GM12865 (cell line): ENCODE measurements at places on chromosomes 11 and 22.
A peak's percentile ranks its signal among the peaks of the same experiment; 100 is the strongest.

GRCh38 chr11:76783896-76784813, 999 bp downstream of the TSKU start:
- DNase-seq = no peak

GRCh38 chr11:110939471-110939870, 227.2 kb upstream of the ARHGAP20 start:
- no peak for DNase-seq

DNA sequence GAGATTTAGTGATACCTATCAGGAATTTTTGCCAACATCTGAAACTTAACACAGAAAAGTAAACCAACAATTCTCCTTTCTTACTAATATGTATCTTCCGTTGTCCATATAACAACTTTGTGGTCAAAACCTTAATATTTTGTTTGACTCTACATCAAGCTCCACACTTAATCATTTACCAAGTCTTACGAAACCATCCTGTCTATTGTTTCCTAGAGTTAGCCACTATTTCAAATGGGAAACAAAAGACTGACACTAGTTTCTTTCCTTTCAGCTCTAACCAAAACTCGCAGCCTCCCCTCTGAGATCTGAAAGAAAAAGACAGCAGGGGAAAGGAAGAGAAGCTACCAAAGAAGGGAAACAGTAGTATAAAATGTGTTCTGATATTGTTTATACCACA, 26.5 kb upstream of the PRDM10 start:
- peak; percentile 8 for DNase-seq

DNA sequence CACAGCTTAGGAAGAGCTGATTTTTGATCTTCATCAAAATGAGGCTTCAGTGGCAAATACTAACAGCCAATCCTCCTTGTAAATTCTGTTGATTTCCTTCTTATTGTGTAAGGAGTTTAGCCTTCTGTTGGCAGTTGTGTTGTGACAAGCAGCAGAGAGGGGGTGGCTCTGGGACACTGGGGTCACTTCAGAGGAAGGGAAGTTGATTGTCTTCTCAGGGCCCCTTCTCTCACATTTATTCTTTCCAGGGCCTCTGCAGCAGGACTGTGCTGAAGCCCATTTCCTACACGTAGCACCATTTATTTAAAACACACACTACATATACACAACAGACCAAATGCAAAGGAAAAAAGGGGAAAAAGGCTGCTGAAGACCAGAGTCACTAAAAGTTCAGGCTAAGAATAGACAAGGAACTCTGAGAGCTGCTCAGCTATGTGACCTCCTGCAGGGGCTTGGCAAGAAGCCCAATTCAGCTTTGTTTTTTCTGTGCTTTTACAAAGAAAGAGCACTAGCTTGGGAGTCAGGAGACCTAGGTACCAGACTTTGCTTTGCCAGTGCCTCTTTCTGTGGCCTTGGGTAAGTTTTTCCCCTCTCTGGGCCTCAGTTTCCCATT, 28.3 kb upstream of the UPB1 start:
- no peak for DNase-seq

- no peak for DNase-seq
Measured at GRCh38 chr11:8757047-8757446, 74.5 kb downstream of the RPL27A start.

DNA sequence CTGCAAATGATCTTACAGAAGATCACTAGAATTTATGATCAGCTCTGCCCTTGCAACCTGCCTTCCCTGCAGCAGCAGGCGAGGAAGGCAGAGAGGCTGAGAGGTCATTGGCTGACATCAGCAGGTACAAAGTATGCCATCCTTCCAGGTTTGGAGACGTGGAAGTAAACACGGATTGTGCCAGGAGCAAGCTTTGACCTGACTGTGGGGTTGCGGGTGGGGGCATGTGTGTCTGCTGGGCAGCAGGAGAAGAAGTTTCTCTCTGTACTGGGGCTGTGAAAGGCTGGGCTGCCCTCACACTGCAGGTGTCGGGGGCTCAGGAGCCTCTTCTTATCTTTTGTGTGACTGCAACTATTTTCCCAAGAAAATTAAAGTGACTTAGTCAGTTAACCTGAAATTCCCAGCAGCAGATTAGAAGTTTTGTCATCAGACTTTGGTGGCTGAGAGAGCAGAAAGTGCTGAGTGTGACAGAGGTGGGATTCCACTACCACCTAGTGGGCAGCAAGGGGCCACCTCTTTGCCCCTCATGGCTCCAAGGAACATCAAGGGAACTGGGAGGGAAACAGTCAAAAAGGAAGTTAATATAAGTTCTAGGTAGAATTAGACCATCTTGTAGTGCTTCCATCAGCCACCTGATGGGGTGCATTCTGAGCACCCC, 565.9 kb downstream of the ETS1 start:
- DNase-seq = no peak

DNA sequence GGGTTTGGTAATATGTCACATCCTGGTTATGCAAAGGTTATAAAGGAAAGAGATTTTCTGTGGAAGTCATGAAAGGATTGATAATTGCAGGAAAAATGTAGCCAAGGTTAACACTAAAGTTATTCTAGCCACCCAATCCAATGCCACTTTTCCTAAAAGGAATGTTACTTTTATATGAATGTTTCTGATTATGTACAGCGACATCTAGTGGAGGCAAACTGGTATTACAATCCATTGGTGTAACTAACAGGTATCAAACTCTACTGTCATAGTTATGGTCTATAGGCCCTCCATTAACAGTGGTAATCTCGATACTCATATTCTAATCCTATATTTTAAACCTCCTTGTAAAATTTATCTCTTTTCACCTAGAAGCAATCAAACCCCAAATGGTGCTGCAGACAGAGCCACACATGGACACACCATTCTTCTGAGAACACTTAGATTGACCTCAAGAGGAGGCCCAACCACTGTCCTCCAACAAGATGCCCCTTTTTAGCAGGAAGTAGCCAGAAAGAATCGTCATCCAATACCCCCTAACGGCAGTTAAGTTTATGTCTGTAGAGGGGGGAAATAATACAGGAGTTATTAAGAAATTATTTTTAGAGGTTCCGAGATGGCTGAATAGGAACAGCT, 74.9 kb upstream of the RAG2 start:
- DNase-seq = peak; percentile 55

DNA sequence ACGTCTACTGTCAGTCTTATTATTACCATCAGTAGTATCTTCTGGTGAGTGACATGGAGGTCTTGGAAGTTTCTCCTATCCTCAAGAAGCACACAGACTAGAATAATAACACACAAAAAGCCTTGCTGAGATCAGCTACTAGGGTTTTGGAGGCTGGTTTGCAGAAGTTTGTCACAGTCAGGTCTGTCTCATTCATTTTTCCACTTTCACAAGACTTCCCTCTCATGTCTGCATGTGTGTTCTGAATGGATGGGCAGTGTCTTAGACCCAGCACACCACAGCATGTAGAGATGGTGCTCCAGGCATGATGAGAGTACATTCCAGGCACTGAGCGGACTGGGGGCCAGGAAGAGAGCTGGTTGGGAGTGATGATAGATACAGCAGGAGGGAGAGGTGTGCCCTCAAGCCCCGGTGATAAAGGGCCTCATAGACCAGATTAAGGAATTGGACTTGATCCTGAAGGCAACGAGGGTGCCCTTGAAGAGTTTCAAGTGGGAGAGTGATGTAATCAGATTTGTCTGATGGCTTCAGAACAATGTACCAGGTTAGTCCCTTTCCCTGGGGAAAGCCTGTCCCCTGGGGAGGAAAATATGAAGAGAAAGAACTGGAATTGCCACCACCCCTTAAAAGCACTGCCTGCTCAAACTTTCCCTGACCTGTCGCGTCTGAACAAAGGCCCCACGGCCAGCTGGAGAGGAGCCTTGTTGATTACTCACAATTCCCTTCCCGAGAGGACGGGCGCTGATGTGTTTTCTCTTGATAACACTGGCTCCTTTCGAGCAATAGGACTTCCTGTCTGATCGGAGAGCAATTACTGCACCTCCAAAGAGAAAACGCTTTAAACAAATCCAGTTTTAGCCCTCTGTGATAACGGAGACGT, 45.1 kb upstream of the LMO2 start:
- DNase-seq = no peak

GRCh38 chr11:33575311-33575710, 125.3 kb downstream of the C11orf91 start:
- peak; percentile 72 for DNase-seq

DNA sequence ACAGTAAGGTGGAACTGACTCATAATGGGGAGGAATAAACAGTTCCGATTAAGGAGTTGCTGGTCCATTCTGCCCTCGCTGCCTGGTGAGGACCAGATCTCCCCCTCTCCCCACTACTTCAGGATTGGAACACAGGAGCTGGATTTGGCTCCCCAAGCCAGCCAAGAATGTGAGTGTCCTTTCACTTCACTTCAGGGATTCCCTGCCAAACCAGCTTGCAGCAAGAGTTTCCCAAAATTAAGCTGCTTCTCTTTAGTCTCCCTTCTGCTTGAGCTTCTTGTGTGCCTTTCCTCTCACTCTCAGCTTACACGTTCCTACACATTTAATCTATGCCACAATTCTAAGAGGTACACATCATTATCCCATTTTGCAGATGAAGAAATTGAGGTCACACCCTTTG, 234.1 kb downstream of the BUD13 start:
- DNase-seq = no peak

DNA sequence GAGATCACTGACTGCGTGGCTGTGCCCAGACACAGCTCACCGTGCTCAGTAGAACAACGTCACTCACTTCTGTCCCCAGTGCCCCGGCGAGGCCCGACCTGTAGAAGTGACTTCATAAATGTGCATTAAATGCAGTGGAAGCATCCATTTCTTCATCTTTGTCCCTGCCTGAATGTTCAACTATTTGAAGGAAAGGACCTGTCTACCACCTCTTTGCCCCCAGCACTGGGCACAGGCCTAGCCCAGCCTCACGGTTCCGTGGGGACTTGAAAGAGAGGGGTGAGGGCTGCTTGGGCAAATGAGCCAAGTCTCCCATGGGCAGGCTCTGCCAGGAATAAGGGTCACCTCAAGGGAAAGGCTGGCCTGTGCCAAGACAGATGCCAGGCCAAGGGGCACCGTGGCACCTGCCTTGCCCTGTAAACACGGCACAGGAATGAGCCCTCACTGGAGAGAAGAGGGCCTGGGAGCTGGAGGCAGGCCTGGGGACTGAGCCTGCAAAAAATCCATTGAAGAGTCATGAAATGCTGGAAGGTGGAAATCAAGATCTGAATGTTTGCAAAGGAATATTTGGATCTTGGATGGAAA, 845.3 kb downstream of the BRD1 start:
- no peak for DNase-seq

GRCh38 chr11:126318574-126319373, 14.9 kb downstream of the DCPS start:
- DNase-seq = peak; percentile 74

GRCh38 chr11:60950933-60951605, 907 bp downstream of the SLC15A3 start:
- peak; percentile 63 for DNase-seq

- peak; percentile 69 for DNase-seq
Measured at GRCh38 chr11:65491614-65492386, 7.0 kb upstream of the MALAT1 start.

- no peak for DNase-seq
Measured at GRCh38 chr22:45083659-45084305, 74.0 kb upstream of the PHF21B start.

GRCh38 chr11:73949246-73949645, 1.6 kb upstream of the DNAJB13 start:
- DNase-seq = no peak

DNA sequence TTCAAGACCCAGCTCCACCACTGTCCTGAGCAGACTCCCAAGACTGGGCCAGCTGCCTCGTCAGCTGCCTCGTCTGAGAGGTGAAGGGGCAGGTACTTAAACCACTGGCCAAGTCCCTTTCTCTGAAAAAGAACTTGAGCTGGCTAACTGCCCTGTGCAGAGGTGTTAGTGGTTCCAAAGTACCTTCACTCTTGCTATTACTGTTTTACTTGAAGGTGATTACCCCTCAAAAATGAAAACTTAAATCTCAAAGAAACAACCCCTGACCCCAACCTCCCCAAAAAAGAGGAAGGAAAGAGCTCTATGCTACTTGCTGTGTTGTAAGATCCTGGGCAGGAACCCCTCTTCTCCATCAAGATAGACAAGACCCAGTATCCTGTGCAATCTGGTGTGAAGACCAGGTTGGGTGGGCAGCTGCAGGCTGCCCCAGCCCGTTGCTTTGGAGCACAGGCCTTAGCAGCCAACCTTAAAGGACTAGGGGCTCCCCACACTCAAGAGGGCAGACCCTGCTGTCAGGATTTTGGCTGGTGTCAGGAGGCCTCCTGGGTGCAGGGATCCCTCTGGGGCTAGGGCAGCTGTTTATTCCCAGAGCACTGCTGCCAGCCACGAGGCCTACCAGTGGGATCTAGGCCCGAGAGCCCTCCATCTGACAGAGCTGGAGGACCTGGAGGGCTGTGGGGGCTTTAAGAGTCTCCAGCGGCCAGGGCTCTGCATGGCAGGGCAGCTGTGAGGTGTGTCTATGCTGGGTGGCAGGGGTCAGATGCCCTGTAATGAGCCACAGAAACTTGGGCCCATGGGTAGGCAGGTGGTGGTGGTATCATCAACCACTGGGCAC, 13.0 kb downstream of the GUCD1 start:
- no peak for DNase-seq
